ENCODE measurements at places on chromosomes 2 and 18.

GRCh38 chr2:9373047-9373446 is 50.3 kb downstream of the ITGB1BP1 start:
- no peak for DNase-seq

- DNase-seq, result no peak
These were observed 21.3 kb upstream of the NCK2 start for GRCh38 chr2:105723431-105723830.

DNA sequence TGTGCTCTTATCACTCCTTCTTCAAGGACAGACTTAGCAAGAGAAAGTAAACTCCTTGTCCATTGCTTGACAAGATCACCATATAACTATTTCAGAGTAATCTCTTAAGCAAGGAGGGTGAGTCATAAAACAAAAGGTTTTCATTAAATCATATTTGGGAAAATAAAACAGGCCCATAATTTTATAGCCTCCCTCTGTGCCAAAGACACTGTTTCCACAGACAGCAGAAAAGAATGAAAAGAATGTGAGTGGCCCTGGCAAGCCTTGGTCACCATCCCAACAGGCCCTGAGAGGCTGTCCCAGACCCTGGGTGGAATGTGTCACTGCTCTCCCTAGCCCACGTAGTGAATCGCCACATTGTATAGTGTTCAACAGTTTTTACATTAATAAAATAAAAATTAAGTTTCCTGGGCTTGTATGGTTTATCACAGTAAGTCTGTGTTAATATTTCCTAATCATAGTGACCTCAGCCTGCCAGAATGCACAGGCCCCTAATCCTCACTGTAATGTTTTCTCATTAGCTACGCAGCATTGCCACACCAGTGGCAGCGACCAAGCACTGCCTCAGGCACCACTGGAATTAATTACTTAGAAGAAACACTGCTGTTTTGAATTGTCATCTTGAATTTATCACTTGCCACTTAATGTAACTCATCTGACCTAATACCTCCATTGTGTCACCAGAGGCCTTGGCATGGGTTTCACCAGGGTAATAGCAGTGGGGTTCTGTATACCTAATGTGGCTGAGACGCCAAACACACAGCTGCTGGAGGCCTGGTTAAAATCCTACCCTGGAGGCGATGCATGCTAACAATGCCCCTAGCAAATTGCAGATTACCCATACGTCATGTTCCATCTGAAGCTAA is 401.9 kb downstream of the LNPK start:
- no peak for DNase-seq

DNA sequence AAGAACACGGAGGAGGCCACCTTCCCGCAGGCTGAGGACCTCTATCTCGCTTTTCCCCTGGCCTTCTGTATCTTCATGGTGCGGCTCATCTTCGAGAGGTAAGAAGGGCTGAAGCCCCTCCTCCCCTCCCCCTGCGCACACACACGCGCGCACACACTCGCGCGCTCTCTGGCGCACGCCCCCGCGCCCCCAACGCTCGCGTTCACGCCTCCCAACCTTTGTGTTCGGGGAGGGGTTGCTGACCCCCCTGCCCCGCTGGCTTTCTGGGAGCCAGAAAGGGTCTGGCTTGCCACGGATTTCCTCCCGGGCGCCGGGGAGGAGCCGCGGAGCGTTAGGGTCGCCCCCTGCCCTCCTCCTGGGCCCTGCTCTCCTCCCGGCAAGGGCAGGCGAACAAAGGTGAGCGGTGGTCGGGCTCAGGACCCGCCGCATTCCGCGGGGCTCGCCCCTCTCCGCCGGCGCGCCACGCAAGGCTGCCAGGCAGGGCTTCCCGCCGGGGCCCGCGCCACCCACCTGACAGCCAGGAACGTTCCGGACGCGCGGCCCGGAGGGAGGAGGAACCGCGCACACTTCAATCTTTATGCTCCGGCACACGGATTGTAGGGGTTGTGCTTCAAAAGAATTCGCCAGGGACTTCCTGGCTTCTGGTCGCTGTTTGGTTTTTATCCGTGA is 583 bp downstream of the CERS6 start:
- DNase-seq, result peak; percentile 71

DNA sequence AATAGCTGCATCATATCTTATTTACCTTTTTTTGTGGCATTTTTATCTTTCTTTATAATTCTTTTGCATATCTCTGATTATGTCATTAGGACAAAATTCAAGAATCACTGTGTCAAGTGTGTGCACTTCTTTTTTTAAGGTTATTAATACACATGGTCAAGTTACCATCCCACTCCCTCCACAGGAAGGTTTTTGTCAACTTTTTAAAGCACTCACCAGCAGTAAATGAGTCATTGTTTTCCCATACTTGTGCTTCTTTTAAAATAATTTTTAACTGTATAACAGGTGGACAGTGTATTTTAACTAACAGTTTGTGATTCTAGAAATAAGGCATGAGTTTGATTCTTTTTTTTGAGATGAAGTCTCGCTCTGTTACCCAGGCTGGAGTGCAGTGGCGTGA is 45.7 kb upstream of the FAM171B start:
- no peak for DNase-seq

- no peak for DNase-seq
These were observed 368.2 kb downstream of the CDH2 start for GRCh38 chr18:27808683-27809082.

GRCh38 chr2:50478362-50478761 is 553.6 kb downstream of the NRXN1 start:
- no peak for DNase-seq

DNA sequence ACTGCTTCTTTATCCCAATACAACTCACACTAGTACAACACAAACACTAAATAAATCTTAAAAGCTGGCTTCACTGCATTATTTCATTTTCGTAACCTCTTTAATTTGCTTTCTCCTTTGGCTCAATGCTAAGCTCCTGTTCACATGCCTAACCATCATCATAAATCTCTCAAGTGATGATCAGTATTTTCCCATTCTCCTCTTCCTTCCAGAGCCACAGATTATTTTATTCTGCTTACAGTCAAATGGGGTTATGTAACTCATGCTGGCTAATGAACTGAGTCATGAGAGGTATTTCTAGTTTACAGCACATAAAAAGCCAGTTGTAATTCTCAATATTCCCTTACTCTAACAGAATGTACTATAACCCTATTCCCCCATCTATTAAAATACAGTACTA is 350.4 kb upstream of the ZC3H15 start:
- no peak for DNase-seq

GRCh38 chr2:207616185-207616584 is 9.0 kb downstream of the METTL21A start:
- DNase-seq, result no peak

DNA sequence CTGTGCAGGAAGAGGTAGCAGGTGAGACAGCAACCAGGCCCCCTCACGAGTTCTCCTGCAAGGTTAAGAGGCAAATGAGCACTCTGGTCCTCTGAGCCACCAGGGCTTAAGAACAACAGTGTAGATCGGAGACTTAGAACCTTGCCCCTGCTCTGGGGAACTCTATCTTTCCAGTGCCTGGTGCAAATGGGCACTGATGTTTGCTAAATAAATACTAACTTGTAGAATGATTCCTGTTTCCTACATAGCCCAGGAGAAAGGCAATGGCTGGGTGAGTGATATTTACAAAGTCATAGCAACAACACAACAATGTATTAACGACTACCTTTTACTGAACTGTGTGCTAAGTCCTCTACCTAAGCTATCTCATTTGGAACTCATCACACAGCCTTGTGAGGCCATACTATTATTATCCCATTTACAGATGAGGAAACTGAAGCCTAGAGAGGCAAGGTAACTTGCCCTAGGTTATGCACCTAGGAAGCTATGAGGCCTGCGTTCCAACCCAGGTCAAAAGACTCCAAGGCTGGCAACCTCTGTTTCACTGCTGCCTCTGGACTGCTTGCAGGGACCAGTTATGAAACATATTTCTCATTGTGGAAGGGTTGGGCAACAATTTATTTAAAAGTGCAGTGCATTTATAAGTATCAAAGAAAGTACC is 4.3 kb downstream of the ATP8B1 start:
- no peak for DNase-seq

DNA sequence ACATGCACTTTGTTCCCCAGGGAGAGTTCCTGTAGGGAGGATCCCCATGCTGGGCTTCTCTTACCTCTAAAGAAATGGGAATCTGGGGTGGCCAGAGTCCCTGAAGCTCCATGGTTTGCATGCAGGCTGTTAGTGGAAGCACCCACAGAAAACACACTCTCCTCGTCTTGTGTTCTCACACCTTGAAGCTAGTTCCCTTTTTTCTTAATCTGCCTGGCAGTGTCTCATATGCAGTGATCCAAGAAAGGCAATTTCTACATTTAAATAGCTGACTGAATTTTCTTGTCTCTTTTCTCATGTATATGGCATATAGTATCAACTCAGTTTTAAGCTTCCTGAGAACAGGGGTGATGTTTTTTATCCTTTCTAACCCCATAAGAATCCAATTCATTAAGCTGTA is 65.0 kb downstream of the LINC00305 start:
- no peak for DNase-seq

GRCh38 chr2:181036848-181037603 is 56.6 kb downstream of the UBE2E3 start:
- no peak for DNase-seq
